ENCODE measurements at places on chromosomes 6 and 20. TPM values are rescaled to one million over a fixed set of nuclear protein-coding genes. Genes with fewer than 3 reads are reported as not detected.

Gene IRF4
- polyA plus RNA-seq, result 0.23 TPM

Gene TINAG
- polyA plus RNA-seq, result 29.6 TPM

Gene GDAP1L1
- polyA plus RNA-seq, result 0.76 TPM

Gene MUC21
- 0.03 TPM for polyA plus RNA-seq

- DNase-seq, result no peak
These were observed 79.0 kb downstream of the ALDH8A1 start for GRCh38 chr6:134870677-134871498.

DNA sequence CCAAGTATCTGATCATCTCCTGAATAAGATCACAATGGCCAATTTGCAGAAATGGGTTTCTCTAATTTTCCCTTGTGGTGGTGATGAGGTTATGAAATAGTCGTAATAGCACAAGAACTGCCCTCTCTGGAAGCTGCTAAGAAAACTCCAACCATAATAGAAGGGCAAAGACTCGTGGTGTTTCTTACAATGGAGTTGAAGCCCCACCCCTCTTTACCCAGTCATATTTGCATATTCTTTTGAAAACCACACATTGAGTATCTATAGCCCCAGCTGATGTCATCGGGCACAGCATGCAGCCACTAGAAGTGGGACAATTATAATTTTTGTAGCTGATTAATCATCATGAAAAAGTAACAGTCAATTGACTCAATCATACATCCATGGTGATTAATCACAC, 452.1 kb upstream of the POU3F2 start:
- no peak for DNase-seq

DNA sequence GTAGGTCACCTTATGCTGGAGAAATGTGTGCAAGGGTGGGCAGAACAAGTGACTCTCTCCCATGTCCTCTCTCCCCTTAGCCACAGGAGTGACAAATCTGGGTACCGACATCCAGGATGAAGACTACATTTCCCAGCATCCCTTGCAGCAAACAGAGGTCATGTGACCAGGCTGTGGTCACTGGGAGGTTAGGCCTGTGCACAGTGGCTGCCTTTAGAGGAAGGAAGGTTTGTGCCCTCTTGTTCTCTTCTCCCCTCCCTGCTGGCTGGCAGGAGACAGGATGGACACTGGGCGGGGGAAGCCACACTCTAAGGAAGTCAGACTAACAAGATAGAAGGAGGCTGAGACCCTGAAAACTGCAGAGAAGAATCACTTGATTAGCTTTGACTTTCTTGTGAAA, 360.2 kb downstream of the PREX1 start:
- no peak for DNase-seq

DNA sequence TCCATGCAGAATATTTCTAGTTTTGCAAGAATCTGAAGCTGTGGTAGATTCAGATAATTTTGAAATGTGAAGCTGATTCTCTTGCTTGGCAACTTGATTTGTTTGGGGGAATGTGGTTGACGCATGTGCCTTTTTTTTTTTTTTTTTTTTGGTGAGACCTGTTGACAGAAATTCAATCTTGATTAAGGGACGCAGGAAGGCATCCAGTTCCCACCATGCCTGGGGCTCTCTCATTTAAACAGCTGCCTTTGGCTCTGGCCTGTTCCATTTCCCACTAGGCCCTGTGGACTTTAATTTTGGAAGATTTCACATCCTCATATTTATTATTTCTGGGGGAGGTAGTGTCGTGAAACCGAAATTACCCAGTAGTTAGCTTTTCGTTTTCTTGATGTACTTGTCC, 8.6 kb downstream of the TPX2 start:
- no peak for DNase-seq

DNA sequence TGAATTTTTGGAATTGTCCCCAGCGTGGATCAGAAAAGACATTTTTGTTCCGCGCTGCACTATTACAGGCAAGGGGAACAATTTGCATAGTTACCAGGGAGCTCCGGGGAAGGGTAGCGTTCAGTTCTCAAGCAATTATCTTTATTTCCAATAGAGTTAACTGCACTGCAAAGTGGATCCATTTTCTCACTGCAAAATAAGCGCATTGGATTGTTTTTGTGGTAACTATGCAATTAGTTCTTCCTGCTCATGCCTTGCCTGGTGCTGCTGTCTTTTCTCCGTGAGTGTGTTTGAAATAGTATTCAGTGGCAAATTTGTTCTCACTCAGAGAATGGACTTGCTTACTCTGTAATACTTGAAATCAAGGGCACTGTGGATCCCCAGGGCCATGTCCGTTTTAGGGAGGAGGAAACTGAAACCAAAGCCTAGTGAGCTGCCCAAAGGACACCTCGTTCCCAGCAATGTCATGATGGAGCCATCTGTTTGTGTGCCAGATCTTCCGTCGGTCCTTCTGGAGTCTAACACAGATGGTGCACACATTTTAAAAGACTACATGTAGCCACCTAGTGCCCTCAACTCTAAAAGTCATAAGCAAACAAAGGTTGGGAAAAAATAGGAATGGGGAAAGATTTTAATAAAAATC, 7.4 kb upstream of the PCK1 start:
- DNase-seq, result no peak

DNA sequence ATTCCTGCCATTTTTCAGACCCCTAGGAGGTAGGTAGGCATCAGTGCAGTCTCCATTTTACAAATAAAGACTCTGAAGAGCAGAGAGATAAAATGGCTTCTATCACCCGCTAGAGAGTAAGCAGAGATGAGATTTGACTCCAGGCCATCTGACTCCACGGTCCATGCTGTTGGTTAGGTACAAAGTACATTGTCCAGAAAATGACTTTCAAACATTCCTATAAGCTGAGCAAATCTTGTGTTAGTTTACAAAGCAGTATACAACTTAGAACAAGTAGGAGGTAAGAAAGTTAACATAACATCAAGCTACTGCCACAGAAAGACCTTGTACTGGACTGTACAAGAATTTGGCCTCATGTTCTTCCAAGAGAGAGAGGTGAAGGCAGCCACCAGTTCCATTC, 14.9 kb downstream of the BTN1A1 start:
- DNase-seq, result no peak

GRCh38 chr6:41073203-41073967, 611 bp downstream of the NFYA start:
- no peak for DNase-seq

Gene SAMD5
- polyA plus RNA-seq, result 12.1 TPM

DNA sequence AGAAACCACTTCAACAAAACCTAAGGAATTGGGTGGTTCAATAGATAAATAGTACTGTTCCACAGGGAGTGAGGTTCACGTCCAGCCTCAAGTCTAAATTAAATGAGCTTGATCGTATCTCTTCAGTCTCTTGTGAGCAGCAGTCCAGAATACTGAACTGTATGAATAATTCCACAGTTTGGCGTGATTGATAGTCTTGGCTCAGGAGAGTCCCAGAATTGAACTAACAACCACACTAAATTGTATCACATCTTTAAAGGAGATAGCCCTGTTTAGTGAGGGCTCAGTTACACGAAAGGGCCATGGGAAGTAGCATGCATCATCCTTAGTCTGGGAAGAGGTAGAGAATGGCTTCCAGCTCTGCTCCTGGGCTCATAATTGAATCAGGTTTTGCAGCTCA, 224.6 kb downstream of the PACRG start:
- DNase-seq, result no peak

- DNase-seq, result no peak
These were observed 169.2 kb upstream of the MANEA start for GRCh38 chr6:95408111-95408510.

- DNase-seq, result no peak
These were observed 1.2 kb downstream of the DNMT3B start for GRCh38 chr20:32763202-32764004.

- no peak for DNase-seq
These were observed 525 bp downstream of the NCOA7 start for GRCh38 chr6:125791151-125791819.

DNA sequence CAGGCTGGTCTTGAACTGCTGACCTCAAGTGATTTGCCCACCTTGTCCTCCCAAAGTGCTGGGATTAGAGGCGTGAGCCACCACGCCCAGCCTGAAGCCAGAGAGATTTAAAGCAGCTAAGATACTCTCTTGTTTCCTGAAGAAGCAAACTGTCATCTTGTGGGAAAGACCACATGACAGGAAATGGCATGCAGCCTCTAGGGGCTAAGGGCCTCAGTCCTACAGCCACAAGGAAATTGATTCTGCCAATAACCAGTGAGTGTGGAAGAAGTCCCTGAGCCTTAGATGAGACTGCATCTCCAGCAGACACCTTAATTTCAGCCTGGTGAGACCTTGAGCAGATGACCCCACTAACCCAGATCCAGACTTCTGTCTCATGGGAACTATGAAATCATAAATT, 40.9 kb downstream of the KIZ start:
- no peak for DNase-seq

DNA sequence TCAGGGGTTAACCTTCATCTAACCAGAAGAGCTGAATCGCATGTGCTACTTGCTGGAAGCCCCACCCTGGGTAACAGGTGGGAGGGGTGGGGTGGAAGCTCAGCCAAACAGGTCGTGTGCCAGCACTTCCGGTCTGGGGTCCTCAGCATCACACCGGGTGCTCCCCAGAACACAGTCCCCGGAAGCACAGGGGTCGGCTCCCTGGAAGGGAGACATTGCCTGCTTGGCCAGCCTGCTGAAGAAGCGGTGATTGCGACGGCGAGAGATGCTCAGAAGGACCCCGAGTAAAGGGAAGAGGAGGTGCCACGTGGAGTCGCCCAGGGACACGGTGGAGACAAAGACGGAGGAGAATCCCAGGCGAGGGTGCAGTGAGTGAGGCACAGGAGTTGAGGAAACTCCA, 36.5 kb downstream of the MYT1 start:
- DNase-seq, result no peak

Gene TRIM40
- polyA plus RNA-seq, result 0.08 TPM

Gene SNAP25
- 6.7 TPM for polyA plus RNA-seq

DNA sequence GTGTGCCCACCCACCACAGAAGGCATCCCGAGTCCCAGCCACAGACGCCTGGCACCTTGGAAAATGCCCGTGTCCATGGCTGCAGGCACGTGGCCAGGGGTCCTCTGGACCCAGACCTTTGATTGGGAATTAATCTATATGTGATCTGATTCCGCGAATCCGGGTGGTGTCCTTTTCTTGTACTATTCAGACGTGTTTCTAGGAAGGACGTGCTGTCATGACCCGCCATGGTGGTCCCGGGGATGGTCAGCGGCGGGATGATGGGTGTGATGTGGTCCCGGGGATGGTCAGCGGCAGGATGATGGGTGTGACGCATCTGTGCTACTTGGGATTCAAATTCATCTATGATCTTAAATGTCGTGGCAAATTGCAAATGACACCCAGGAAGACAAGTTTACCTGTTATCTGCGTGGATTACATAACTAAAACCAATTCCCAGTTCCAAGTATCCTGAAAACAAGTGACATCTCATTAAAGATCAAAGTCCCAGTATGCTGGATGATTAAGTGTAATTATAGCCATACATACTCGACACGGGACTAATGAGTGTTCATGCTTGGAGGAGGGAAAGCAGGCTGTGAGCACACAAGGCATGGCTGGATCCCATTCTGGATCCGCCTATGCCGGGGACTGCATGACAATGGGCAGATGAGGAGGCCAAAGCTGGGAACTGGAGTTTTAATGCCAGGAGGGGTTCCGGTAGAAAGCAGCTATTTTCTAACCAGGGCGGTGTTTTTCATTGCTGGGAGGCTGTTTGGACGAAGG, 256.5 kb downstream of the TAF4 start:
- no peak for DNase-seq

DNA sequence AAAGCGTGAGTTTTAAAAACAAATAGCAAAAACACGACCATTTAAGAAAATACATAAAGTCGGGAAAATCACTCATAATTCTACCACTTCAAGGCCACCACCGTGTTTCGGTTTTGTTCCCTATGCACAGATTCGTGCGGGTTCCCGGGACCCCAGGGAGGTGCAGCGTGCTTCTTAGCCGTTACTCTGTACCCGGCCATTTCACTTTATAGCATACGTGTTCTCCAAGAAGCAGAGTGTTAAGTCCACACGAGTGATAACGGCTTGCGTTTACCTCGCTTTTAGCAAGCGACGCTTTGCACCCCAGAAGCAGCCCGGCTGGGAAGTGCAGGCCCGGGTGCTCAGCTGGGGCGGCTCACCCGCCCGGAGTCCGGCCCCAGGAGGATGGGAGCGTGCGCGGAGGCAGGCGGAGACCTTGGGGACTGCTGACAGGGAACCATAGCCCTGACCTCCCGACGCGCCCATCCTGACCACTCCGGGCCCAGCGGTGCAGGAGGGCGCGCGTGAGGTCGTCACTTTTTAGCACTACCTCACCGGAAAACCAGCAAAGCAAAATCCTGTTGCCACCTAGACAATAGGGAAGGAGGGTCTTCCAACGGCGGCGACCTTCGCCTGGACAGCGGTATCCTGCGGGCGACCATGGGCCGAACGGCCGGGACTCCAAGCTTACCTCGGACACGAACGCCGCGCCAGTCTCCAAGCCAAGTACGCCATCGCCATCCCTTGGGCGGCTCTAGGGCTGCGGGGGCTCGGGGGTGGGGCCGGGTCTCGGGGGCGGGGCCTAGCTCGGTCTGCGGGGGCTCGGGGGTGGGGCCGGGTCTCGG, at the start of gene ECI2:
Gene ECI2 (minus strand): TSS at position 735 of the 824 bp plus-strand sequence. CDS start 15 bp downstream, at position 720.
- peak; percentile 68 for DNase-seq

Measured in left renal cortex interstitium (tissue), 4 donors.